ENCODE measurements at places on chromosomes 5 and 9.

- no peak for DNase-seq
Measured at GRCh38 chr9:126488881-126489404, 124.8 kb upstream of the LMX1B start.

DNA sequence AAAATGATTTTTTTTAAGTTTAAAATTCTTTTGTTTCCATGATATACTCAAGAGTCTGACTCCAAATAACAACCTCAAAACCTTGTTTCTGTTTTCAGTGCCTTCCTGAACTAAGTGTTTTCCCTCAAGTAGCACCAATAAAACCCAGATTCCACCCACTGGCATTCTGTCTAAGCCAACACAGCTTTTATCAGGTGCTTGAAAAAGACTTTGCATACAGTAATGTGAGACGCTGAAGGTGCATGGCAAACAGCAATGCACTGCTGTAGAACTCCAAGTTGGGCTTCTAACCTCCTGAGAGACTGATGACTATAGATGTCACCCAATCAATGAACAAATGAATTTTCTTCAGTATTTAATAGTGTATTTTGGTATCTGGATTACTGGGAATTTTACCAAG lies 95.7 kb downstream of the NFIB start:
- DNase-seq: no peak

DNA sequence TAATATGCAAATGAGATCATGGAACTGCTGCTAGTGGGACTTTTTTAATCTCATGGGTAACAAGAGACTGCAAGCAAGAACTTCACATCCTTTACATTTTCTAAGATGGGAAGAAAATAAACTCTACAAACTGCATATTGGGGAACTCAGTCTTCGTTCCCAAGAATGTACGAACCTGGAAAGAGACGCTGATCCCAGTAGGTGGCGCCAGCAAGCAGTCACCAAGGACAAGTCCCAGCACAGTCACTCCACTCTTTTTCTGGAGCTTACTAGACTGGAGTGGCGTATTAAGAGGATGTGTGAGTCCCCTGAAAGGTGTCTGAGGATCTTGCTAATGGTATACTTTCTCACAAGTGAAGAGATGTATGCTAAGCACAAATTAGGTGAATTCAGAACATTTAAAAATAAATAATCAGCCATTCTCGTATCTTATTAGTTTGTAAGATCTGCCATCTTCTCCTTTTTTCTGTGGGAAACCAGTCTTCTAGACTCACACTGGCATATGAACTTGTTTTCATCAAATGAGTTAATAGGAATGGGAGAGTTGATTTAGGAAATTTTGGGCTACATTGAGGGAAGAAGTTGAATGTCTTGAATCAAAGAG lies 16.0 kb upstream of the PUM3 start:
- peak; percentile 34 for DNase-seq

GRCh38 chr5:176812269-176813259 lies 2.2 kb downstream of the UNC5A start:
- DNase-seq: no peak

GRCh38 chr5:33415811-33416354 lies 24.9 kb upstream of the TARS1 start:
- DNase-seq: no peak

- no peak for DNase-seq
Measured at GRCh38 chr5:95734906-95735305, 3.8 kb downstream of the RHOBTB3 start.

GRCh38 chr5:72949481-72949880 lies 6.4 kb upstream of the FCHO2 start:
- DNase-seq: no peak

GRCh38 chr9:86940774-86941173 lies 6.5 kb downstream of the GAS1 start:
- DNase-seq: no peak

DNA sequence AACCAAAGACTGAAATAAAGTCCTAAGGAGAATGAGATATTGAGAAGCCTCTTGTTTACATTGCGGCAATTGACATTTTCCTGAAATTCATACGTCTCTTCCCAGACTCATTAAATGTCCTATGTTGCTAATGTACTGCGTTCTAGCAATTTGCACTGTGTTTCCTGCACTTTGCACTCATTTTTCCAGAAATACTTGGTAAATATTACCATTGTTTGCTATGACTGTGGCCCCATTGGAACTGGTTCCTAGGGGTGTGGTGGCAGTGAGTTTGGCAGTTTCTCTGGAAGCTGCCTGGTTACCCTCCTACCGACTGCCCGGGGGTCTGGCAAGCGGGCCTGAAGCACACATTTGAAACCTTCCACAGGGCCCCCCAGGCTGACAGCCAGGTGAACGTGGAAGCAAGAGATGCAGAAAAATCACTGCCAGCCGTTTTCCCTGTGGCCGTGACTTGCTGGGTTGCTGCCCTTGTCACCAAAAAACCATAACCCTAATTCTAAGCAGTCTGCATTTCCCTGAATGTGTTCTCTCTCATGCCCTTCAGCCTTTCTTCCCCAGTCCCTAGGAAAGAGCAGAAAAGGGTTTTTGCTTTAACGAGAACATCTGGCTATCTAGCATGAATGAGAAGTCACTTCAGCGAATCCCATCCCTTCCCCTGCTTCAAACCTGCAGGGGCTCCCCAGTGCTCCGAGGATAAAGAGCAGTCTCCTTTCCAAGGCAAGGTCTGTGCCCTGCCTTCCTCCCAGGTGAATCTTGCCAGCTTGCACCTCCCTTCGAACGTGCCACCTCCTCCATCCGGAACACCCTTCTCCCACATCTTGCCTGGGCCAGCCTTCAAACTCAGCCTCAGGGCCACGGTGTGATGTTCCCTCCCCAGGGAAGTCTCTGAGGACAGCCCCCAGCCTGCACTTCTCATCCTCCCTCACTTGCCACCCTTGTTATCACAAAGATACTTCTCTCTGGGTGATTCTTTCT lies 84.2 kb downstream of the AK8 start:
- DNase-seq: no peak

DNA sequence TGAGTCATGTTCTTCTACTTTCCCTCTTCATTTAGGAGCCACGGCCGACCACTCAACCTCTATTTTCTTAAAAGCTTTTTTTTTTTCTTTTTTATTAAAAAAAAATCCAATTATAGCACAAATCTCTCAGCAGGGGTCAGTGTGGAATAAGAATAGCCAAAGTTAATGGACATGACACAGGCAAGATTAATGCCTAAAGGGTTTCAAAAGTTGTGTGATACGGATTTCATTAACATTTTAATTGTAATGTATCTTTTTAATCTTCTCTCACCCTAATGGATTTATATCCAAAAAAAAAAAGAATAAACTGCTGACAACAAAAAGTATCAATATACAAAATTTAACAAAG lies 5.4 kb downstream of the NACC2 start:
- no peak for DNase-seq

DNA sequence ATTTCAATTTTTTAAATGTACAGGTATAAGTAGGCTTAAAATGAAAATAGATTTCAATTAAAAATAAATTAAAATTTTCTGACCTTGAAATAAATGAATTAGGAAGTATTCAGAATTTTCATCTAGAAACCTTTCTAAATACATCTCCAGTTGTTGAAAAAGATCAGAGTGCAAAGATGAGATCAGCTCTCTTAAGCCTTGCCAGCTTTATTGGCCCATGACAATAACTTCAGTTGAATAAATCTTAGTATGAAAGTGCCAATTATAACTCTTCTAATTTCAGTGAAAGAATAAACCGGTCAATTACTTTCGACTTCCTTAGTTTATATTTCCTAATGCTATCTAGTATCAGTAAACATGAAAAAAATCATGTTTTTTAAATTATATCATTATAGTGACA lies 117.4 kb downstream of the FBXL17 start:
- no peak for DNase-seq

- no peak for DNase-seq
Measured at GRCh38 chr5:131825404-131826013, 28.7 kb upstream of the FNIP1 start.

GRCh38 chr5:73977146-73977545 lies 351.1 kb downstream of the ARHGEF28 start:
- no peak for DNase-seq

DNA sequence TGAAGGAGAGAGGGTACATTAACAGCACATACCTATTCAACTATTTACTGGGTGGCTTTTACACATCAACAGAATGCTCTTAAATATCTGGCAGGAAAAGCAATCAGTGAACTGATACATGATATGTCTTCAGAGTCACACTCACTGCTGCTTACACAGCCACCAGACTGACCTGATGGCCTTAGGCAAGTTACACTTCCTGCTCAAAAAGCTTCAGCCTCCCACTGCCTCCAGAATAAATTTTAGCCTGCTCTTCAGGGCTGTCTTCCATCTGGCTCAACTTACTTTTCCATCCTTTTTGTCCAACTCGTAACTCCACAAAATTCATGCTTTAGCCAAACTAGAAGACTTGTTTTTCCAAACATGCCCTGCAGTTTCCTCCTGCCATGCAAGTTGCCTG lies 10.7 kb downstream of the LOX start:
- DNase-seq: no peak

DNA sequence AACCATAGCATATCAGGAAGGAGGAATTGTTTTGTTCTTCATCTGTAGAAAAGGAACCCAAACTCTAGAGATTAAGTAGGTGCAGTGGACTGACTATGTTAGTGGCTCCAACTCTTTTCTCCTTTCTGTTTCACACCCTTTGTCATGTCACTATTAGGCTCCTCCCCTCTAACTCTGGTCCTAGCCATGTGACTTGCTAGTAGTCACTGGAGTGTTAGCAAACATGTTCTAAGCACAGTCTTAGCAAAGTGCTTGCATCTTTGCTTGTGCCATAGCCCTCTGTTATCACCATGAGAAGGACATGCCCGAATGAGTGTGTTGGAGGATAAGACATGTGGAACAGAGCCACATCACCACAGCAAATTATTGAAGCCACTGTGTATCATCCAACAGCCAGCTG lies 55.4 kb upstream of the PPP3R2 start:
- DNase-seq: no peak

- DNase-seq: no peak
Measured at GRCh38 chr5:174843263-174844250, 119.2 kb downstream of the MSX2 start.

DNA sequence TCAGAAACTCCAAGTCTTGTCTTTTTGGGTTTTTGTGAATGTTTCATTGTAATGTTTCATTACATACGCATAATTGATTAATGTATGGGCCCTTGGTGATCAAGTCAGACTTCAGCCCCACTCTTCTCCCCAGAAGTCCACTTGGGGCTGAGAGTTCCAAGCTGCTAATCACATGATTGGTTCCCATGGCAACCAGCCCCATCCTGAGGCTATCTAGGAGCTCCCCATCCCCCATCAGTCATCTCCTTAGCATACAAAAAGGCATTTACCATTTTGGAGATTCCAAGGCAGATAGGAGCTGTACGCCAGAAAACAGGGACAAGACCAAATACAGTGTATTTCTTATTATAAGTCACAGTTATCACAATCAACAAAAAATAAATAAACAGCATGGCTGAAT lies 22.9 kb upstream of the SYK start:
- DNase-seq: no peak

DNA sequence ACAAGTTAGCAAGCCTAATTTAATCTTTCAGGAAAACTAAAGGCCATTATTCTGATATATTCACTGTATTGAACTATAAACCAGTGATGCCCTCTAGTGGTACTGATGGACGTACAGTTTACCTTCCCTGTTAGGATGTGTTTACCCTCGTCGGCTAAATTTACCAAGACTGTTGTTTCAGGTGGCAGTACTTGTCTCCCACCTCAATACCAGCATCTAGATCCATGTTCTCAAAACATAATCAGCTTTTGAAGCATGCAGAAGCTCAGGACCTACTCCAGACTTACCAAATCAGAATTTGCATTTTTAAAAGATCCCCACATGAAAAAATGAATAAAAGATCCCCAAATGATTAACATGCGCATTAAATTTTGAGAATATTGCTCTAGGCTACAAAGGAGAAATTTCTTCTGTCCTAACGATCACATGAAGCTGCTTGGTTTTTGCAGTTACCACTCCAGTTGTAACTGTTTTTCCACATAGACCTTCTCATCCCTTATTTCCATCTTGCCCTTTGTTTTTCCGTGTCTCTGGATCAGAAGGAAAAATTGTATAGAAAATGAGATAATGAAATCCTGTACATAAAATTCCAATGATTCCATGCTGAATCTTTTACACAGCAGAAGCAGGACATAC lies 3.2 kb upstream of the BAAT start:
- DNase-seq: no peak

DNA sequence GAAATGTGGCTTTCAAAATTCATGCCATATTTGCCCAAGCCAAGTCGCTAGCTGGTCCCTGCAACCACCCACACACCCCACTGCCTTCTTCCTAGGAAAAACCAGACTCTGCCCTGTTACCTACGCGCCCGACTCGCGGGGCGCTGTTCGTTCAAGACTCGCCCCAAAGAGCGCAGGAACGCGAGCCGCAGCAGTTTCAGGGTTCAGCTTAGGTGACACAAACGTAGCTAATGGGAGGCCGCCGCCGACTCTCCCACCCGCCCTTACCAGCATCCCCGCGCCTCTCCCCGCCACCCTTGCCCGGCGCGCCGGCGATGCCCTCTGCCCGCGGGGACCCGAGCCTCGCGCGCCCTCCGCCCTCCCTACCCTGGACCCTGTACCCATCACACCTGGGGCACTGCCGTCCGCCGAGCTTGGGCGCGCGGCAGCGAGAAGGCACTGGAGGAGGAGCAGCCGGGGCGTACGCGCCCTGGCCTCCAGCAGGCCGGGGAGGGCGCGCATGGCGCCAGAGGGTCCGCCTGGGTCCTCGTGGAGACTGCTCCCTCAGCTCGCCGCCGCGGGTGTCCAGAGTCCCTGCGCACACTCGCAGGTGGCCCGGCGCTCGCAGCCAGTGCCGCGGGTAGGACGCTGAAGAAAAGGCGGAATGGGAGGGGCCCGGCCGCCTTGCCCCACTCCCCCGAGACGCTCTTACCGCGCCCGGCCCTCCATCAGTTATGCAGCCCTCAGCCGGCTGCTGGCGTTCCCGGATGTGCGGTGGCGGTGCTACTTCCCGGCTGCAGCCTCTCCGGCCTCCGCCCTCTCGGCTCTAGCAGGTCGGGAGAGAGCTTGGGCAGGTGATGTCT lies at the start of gene EMB:
Gene EMB, minus strand, starts transcription at position 638 of the 842 bp plus-strand sequence. Its CDS starts 137 bp downstream, at position 501.
- peak; percentile 78 for DNase-seq

- no peak for DNase-seq
Measured at GRCh38 chr5:93649234-93649900, 66.3 kb downstream of the NR2F1 start.

DNA sequence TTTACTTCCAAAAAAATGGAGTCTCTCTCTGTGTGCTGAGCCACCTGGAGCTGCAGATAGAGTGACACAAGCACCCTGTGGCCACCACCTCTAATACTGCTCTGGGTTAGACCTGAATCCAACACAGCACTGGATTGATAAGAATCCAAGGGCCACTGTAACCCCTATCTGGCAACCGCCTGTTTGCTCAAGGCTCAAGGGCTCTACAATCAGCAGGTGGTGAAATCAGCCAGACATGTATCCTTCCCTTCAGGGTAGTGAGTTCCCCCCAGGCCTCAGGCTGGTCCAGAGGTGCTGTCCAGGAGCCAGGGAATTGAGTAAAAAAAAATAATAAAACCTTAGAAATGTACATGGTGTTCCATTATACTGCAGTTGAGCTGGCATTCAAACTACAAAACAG lies 509.0 kb downstream of the KIF4B start:
- DNase-seq: no peak

- DNase-seq: no peak
Measured at GRCh38 chr9:15403155-15403554, 19.5 kb upstream of the SNAPC3 start.

Measured in activated CD4-positive, alpha-beta T cell treated with anti-CD3 and anti-CD28 coated beads, Interleukin-2, amount 50 U/mL, for 1 hour (primary cell).